ENCODE measurements at places on chromosomes 4 and X.
A peak's percentile ranks its signal among the peaks of the same experiment; 100 is the strongest.

DNA sequence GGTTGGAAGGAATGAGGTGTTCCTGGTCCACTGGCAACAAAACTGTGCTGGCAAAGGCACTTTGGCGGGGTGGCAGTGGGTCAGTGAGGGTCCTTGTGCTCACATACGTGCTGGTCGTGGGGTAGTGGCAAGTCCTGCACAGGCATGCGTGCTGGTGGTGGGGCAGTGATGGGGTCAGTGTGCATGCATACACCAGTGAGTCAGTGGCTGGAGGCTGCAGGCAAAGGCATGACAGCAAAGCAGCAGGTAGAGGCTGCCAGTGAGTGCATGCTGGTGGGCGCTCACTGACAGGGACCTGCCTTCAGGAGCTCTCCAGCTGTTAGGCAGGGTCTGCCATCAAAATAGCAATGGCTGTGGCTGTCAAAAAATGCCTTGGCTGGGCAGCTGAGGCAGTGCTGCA lies 42.1 kb downstream of the TMPRSS11E start:
- no peak for DNase-seq

DNA sequence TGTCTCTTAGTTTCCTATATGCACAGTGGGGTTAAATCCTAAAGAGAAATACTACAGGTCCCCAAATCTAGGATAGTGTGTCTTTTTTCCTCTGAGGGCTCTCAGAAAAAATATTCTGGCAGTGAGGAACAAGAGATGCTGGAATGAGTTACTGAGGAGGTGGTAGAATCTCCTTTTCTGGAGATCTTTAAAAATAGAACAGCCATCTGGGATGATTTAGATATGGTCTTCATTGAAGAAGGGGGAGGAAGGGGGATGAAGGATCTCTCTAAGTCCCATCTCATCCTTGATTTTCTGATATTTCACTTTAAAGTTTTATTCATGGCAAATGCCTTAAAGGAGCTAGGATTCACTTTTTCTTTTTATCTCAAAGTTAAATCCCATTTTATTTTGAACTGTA lies 235.0 kb downstream of the MAML3 start:
- DNase-seq = no peak

DNA sequence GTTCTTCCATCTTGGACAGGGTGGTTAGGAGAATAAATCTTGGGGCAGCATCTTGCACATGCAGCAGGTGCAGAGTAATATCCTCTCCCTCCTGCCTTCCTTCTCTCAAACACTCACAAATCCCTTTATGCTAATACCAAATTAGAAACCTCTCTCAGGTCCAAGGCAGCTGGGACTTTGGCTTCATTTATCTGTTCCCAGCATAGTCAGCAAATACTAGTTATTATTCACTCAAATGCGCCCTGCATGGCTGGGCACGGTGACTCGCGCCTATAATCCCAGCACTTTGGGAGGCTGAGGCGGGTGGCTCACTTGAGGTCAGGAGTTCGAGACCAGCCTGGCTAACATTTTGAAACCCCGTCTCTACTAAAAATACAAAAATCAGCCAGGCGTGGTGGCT lies 156.0 kb upstream of the GALNT7 start:
- DNase-seq = no peak

- DNase-seq = no peak
Observed at GRCh38 chrX:77396781-77397180, 50.4 kb upstream of the FGF16 start.

DNA sequence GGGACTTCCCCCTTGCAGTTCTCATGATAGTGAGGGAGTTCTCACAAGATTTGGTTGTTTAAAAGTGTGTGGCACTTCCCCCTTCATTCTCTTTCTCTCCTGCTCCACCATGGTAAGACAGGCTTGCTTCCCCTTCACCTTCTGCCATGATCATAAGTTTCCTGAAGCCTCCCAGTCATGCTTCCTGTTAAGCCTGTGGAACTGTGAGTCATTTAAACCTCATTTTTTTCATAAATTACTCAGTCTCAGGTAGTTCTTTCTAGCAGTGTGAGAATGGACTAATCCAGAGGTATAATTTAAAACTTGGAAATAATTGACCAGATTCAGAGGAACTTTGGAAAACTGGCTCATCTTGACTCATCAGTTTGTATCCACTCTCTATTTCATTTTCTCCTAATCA lies 129.0 kb downstream of the TMEM47 start:
- no peak for DNase-seq

DNA sequence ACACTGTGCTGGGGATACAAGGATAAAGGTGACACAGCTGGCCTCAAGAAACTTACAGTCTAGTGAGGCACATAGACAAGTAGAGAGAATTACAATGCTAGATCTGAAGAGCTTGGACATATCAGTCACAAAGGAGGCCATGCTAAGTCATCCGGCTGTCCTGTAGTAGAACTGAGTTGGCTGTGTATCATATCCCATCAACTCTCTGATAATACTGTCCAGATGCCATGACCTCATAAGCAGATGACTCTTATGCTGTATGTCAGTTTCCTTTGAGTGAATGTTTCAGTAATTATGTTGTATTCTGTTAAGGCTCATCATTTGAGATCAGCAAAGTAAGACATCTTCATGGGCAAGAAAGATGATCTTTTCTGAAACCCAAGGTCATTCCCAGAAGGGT lies 442.9 kb downstream of the MID1IP1 start:
- no peak for DNase-seq

GRCh38 chr4:84379917-84380641 lies 119.0 kb downstream of the NKX6-1 start:
- no peak for DNase-seq

GRCh38 chrX:48823053-48823452 lies 3.3 kb upstream of the ERAS start:
- DNase-seq = no peak

GRCh38 chr4:6047130-6047673 lies 29.0 kb upstream of the C4orf50 start:
- no peak for DNase-seq

- DNase-seq = no peak
Observed at GRCh38 chr4:15438939-15439524, 11.2 kb downstream of the C1QTNF7 start.

- DNase-seq = no peak
Observed at GRCh38 chr4:166846939-166847338, 387.4 kb downstream of the SPOCK3 start.

DNA sequence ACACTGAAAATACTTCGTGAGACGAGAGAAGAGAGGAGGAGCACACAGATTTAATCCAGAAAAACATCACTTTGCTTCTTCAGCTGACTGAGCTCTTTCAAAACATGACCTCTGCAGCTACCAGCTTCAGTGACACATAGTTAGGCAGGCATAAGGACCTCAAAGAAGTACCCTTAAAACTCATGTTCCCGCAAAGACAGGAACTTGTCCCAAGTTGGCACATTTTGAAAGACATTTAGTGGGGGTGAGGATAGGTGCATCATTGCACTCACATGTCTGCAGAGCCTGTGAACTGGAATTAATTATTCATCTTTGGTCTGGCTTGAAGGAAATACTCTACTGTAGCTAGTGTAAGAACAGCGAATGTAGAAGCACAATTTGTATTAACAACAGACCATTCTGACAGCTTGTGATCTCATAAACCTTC lies 221.8 kb downstream of the MGST2 start:
- peak; percentile 45 for DNase-seq

GRCh38 chrX:110001740-110002299 lies 1.1 kb upstream of the TMEM164 start:
- no peak for DNase-seq

- DNase-seq = no peak
Observed at GRCh38 chr4:188728359-188728758, 589.1 kb downstream of the TRIML1 start.

DNA sequence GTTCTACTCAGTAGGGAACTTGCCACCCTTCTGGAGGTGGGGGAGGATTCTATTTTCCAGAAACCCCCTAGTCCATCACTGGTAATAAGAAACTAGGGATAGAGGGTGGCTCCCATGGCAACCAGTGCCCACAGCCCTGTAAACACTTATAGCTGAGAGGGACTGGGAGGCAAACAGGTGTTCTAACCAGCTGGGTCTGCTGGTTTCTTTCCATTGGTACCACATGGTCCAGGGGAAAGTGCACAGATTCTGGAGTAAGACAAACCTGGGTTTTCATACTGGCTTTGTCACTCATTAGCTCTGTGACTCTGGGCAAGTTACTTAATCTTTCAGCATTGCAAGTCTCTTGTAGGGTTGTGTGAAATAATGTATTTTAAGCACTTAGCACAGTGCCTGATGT lies 26.9 kb downstream of the IGSF1 start:
- DNase-seq = no peak

DNA sequence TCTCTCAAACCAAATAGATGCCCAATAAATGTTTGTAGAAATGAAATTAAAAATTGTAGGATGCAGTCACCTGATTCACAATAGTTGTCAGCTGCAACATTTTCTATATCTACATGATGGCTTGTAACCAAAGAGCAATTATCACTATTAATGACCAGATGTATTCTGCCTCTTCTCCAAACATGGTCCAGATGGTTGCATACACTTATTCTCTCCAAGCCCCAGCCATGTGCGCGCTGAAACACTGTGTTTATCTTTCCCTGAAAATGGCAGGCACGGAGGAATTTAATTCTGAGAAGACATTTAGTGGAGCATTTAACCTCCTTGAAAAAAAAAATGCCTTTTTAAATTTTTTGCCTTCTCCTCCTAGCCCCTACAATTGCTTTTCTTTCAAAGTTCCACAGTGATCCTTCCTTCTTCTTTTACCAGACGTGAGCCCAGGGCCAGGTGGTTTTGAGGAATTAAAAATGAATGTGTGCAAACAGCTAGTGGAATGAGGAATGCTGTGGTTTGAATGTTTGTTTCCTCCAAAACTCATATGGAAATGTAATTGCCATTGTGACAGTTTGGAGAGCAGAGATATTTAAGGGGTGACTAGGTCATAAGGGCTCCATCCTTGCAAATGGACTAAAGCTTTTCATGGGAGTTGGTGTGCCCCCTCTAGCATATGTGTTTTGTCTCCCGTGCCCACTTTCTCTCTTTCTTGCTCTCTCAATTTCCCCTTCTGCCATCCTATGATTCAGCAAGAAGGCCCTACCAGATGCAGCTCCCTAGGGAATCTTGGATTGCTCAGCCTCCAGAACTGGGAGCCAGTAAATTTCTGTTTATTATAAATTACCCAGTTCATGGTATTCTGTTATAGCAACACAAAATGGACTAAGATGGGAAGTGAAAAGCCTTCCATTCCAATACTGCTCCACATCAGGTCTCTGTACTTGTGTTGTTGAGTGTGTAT lies 136.0 kb downstream of the GABRB1 start:
- no peak for DNase-seq

GRCh38 chr4:168600796-168601583 lies 104.1 kb downstream of the PALLD start:
- DNase-seq = no peak

GRCh38 chr4:182589100-182589499 lies 328.1 kb downstream of the DCTD start:
- no peak for DNase-seq

GRCh38 chr4:83224502-83225197 lies 59.9 kb downstream of the COQ2 start:
- no peak for DNase-seq

DNA sequence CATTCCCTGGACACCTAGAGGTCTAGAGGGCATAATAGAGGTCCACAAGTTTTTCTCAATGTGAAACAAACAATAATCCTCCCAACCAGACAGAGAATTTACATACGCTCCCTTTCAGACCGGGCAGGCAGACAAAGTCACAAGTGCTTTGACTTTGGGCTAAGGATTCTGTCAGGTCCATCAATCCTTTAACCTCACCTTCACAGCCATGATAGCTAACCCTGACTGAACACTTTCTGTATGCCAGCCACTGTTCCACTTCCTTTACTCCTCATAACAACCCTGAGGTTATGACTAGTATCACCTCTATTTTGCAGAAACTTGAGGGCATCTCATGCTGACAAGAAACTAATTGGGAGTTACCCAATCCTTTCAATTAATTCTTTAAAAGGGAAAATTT lies 118.8 kb upstream of the AFF2 start:
- no peak for DNase-seq

DNA sequence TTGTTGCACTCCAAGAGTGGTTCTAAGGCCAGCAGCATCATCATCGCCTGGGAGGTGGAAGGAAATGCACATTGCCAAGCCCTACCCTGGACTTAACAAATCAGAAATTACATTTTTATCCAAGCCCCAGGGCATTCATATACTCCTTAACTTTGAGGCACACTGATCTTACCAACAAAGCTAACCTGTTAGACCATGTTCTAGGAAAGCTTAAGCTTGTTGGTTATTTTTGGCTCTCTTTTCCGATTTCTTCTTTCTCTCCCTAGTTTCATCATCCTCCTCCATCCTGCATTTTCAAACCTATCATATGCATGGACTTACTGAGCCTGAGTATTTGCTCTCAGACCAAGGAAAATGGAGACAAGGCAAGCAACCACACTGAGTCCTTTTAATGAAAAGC lies 133.4 kb downstream of the OPHN1 start:
- DNase-seq = no peak

- no peak for DNase-seq
Observed at GRCh38 chr4:4436244-4436823, 49.4 kb downstream of the NSG1 start.

DNA sequence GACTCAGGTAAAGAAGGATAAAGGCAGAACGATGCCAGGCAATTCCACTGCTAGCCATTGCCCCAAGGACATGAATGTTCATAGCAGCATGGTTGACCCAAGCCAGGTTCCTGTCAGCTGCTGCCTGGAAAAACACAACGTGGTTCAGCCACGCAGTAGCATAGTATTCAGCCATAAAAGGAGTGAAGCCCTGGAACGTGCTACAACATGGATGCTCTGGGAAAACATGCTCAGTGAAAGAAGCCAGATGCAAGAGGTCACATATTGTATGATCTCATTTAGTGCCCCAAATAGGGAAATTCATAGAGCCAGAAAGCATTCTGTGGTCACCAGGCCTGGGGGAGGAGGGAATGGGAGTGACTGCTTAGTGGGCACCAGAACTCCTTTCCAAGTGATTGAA lies 129.8 kb downstream of the GPR143 start:
- no peak for DNase-seq

GRCh38 chrX:37854148-37854547 lies 6.8 kb upstream of the DYNLT3 start:
- no peak for DNase-seq

DNA sequence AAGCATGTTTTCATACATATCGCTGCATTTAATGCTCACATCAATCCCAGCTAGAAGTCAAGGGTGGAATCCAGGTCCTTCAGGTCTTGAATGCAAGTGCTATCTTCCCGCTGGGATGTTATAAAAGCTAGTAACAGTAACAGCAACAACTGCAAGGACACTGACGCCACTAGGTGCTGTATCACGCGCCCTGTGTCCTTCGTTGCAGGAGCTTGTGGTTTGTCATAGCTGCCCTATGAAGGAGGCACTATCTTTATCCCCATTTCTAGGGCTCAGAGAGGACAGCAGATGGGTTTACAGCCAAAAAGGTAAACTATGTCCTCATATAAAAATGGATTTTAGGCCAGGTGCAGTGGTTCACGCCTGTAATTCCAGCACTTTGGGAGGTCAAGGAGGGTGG lies 202.9 kb downstream of the NSUN7 start:
- no peak for DNase-seq
